ENCODE measurements at places on chromosomes 11 and 22. TPM values are rescaled to one million over a fixed set of nuclear protein-coding genes. Genes with fewer than 3 reads are reported as not detected.
A peak's percentile ranks its signal among the peaks of the same experiment; 100 is the strongest.

GRCh38 chr22:44405661-44406060 lies 92.4 kb downstream of the RTL6 start:
- H3K4me1 ChIP-seq, result peaks cover 1% of the 10 kb centered on the region
- no peak overlapping the region for H3K27ac ChIP-seq
- H3K36me3 ChIP-seq, result no peaks in the 10 kb centered on the region
- peaks cover 26% of the 10 kb centered on the region for H3K27me3 ChIP-seq

DNA sequence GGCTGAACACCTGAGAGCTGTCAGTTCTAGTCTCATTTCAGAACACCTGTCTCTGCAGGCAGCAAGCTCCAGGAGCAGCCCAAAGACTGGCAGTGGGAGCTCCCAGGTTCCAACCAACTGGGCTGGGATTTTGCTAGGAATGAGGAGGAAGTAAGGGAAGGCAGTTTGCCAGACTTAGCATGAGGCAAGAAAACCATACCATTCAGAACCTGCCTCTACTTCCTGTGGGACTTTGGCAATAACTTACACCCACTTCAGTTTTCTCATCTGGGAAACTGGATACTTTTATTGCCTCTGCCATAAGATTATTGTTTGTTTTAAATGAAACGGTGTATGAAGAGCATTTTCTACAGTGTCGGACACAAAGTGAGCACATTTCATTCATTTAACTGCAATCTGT lies 363.7 kb upstream of the ISX start:
- no peaks in the 10 kb centered on the region for H3K4me1 ChIP-seq
- peaks cover 3% of the 10 kb centered on the region for H3K27me3 ChIP-seq
- no peaks in the 10 kb centered on the region for H3K36me3 ChIP-seq
- no peak overlapping the region for H3K27ac ChIP-seq
- H3K4me3 ChIP-seq, result no peak overlapping the region

The BTBD18 gene
- not detected for total RNA-seq

The TUB gene
- 17.2 TPM for total RNA-seq

GRCh38 chr11:78417888-78418583 lies 416 bp upstream of the GAB2 start:
- H3K27me3 ChIP-seq, result no peaks in the 10 kb centered on the region
- peak overlapping the region; percentile 73 for H3K4me3 ChIP-seq
- DNase-seq, result no peak
- peak overlapping the region; percentile 68 for H3K27ac ChIP-seq
- H3K36me3 ChIP-seq, result no peaks in the 10 kb centered on the region
